GM12891 (cell line): ENCODE measurements at places on chromosomes 12 and 14.
A peak's percentile ranks its signal among the peaks of the same experiment; 100 is the strongest.

GRCh38 chr12:1510056-1510812 lies 84.1 kb downstream of the FBXL14 start:
- no peak for DNase-seq

DNA sequence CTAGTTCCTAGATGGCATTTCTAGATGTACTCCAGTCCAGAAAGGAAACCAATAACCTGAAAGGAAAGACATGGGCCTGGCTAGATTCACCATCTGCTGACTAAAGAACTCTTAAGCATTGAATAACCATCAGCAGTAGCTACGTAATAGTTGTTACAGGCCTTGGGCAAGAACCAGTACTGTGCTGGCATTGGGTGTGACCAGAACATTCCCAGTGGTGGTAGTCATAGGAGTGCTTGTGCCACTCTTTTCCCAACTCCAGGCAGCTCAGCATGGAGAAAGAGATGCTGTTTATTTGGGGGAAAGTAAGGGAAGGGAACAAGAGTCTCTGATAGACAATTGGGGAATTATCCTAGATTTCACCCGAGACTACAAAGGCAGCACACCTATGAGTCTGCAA lies 333.3 kb downstream of the SLC16A7 start:
- DNase-seq, result no peak

- no peak for DNase-seq
Observed at GRCh38 chr12:89461649-89462612, 62.7 kb downstream of the GALNT4 start.

DNA sequence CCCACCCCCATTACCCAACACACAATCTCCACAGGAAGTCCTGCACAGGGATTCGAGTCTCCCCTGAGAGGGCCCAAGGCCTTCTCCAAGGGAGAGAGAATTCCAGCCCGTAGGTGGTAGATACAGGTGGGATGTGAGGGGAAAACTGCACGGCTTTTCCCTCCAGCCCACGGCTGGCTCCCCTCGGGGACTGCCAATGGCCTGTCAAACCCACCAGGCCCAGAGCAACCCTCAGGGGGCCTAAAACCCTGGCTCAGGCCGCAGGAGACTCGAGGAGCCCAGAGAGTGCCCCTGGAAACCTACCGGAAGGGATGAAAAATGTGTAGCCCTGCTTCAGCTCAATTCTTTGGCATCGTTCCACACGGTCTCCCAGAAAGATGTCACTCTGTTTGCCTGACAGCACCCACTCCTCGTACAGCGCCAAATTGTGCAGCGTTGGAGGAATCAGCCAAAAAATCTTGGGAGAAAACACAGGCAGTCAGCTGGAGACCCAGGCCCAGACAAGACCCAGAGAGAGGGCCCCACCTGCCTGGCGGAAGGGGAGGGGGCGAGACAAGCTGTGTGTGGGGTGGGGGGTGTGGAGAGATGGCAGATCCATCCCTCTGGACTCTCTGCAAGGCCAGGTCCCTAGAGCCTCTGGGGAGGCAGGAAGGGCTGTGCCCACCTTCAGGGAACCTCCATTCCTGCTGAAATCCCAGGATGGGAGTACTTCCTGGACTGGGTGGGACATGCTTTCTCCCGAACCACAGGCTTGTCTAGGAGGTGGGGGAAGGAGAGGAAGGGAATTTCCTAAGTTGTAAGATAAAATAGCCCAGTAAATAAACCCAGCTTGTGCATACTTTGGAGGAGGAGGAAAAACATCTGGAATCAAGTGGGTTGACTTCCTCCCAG lies 48.1 kb downstream of the KDM2B start:
- DNase-seq, result no peak

DNA sequence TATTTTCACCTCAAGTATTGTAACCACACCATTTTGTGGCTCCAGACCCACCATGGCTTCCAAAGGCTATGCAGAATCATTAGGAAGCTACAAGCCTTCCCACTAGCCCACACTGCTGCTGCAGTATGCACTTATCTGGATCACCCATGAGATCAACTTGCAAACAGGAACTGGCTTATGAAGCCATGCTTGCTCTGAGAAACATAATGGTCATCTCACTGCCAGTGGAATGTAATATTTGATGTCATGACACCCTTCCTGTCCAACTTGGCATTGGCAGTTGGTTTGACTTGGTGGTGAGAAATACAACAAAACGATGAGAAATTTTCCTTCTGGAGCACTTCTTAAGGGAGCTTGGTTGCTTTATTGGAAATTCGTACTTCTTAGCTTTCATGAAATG lies 69.3 kb upstream of the FRMD6 start:
- DNase-seq, result no peak

- no peak for DNase-seq
Observed at GRCh38 chr12:45720069-45720468, 9.4 kb upstream of the ARID2 start.

DNA sequence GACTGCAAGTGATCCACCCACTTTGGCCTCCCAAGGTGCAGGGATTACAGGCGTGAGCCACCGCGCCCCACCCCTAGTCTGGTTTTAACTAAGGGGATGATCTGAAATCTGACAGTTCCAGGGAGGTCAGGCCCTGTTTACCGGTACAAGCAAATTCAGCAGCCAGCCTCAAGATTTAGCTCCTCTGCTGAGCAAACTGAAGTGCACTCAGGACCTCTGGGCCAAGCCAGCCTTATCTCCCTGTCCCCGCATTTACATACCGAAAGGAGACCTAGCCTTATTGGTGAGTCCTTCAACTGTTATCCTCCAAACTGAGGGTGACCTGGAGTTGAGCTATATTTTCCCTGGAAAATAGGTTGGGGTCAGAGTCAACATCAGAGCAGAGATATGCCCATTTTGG lies 835 bp upstream of the ABHD4 start:
- DNase-seq, result no peak

GRCh38 chr12:7439579-7440505 lies 4.1 kb downstream of the CD163L1 start:
- DNase-seq, result no peak

- DNase-seq, result no peak
Observed at GRCh38 chr12:29728030-29728429, 55.7 kb downstream of the TMTC1 start.

GRCh38 chr12:120528861-120529525 lies at the start of gene COQ5:
TSS of gene COQ5 (minus strand) at chr12:120529158. CDS start at chr12:120529141, 17 bp downstream.
- DNase-seq, result peak; percentile 61

DNA sequence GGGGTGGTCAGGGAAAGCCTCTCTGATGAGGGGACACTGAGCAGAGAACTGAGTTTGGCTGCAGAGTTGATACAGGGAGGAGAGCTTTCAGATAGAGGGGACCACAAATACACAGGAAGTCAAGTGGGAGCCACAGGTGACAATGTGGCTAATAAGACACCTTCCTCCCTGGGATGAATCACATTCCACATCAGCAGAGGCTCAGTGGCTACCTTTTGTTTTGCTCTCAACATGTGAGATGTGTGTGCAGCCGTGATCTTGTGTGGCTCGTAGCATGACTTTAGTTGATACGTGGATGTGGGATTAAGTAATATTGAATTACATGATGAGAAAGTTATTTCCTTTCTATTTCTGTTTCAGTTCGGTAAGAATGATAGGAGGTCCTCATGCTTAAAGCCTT lies 7.5 kb downstream of the CRADD start:
- no peak for DNase-seq

- no peak for DNase-seq
Observed at GRCh38 chr14:68458840-68459469, 333.9 kb downstream of the ZFP36L1 start.

GRCh38 chr12:62677355-62677754 lies 210.7 kb downstream of the MON2 start:
- no peak for DNase-seq

GRCh38 chr14:100221533-100222223 lies 17.3 kb upstream of the YY1 start:
- no peak for DNase-seq

DNA sequence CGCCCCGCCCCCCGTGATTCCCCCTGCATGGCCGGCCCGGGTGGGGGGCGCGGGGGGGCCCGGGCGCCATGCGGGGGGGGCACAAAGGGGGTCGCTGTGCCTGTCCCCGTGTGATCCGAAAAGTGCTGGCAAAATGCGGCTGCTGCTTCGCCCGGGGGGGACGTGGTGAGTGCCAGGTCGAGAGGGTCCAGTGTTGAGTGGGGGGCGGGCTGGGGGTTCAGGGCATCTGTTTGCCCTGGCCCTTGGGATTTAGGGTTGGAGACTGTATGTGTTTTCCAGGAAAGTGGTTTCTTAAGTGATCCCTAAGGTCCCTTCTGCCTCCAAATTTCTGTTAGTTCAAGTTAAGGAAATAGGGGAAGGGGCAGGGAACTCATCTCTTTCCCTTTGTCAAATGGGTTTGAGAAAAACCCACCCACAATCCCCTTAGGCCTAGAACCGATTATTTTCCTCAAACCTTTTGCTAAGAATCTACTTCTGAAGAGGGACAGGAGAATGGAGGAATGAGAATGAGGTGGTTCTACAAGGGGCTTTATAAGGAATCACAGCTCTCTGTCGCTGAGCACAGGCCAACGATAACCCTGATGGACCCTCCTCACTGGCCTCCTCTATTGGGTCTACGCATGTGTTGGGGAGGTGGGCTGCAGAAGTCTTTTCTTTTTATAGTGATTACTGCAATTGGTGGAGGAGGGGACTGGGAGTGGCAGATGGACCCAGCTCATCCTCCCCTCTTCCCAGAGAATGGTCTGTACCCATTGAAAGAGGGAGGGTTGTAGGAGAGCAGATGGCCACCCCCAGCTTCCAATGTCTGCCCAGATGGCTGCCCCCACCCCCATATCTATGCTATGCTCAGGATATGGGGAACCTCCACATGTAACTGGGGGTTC lies 834 bp downstream of the ARHGEF25 start:
- no peak for DNase-seq

DNA sequence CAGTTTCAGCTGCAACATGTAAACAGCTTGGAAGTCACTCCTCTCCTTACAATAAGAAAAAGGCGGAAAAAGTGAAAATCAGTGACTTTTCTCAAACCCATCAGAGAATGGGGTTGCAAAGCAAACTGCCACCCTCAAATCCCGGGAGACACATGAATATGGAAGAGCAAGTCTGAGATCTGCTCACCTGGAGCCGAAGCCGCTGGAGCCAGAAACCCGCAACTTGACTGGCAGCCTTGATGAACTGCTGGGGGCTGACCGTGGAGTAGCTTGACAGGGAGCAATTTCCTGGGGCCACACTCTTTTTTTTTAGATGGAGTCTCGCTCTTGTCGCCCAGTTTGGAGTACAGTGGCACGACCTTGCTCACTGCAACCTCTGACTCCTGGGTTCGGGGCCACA lies 208.2 kb downstream of the KIF26A start:
- no peak for DNase-seq

DNA sequence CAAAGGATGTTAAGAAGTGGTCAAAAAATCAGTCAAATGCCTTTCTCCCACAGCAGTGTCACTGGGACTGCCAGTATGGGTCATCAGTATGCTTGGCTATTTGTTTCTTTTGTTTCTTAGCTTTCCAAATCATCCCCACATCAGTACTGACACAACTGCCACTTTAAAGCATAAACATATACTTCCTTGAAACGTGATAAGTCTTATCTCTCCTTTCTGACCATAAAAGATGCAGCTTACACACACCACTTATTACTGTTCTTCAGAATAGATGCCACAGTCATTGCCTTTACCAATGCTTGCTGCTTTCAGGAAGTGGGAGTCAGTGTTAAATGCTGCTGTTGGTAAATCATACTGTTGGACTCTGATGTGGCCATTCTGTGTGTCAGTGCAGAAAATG lies 18.6 kb upstream of the GARIN2 start:
- DNase-seq, result no peak

- DNase-seq, result no peak
Observed at GRCh38 chr12:53268630-53269562, 797 bp downstream of the ESPL1 start.

GRCh38 chr12:49296034-49296835 lies 1.3 kb downstream of the PRPH start:
- peak; percentile 90 for DNase-seq

DNA sequence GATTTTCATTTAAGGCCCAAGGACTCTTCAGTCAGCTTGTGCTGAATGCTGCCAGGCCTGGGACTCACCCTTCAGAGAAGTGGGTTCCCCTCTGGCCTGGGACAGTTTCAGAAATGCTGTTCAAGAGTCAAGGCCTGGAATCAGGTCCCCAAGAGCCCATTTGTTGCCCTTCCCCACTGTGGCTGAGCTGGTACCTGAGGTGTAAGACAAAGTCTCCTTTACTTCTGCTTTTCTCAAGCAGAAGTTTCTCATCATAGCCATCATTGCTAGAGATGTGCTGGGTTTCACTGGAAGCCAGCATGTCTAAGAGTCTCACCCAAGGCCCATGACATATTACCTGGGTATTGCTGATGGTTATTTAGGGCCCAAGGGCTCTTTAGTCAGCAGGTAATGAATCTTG lies 8.9 kb downstream of the FANCM start:
- no peak for DNase-seq
